ENCODE measurements at places on chromosomes 7 and 10.

DNA sequence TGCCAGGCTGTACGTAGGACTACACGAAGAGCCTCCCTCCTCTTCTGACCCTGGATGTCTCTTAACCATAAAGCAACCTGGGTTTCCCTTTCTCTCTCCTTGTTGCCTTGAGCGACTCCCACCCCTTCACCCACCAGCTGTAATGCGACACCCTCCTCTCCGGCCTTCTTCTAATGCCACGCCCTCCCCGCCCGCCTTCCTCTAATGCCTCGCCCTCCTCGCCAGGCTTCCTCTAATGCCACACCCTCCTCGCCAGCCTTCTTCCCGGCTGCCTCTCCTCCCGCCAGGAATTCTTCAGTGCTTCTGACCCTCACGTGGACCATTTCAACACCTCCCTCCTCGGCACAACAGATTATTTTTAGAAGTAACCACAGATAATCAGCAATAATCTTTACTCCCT lies 348.5 kb upstream of the SHH start:
- DNase-seq, result no peak

GRCh38 chr10:100999742-101000126 lies at the start of gene LZTS2:
Gene LZTS2, plus strand, starts transcription at chr10:100999808. Its CDS starts 2,731 bp downstream, at chr10:101002539.
- DNase-seq, result no peak

GRCh38 chr7:26331113-26331512 lies 39.5 kb downstream of the SNX10 start:
- no peak for DNase-seq

- DNase-seq, result no peak
These were observed 335.4 kb upstream of the MTPN start for GRCh38 chr7:136312592-136312991.

GRCh38 chr7:80124526-80125264 lies 9.9 kb upstream of the GNAI1 start:
- DNase-seq, result no peak

- no peak for DNase-seq
These were observed 77.4 kb upstream of the C1GALT1 start for GRCh38 chr7:7104971-7105370.

Measured in hindlimb muscle (tissue), 1 donor.